T-helper 9 cell (primary cell): ENCODE measurements at places on chromosomes 11 and 22.

DNA sequence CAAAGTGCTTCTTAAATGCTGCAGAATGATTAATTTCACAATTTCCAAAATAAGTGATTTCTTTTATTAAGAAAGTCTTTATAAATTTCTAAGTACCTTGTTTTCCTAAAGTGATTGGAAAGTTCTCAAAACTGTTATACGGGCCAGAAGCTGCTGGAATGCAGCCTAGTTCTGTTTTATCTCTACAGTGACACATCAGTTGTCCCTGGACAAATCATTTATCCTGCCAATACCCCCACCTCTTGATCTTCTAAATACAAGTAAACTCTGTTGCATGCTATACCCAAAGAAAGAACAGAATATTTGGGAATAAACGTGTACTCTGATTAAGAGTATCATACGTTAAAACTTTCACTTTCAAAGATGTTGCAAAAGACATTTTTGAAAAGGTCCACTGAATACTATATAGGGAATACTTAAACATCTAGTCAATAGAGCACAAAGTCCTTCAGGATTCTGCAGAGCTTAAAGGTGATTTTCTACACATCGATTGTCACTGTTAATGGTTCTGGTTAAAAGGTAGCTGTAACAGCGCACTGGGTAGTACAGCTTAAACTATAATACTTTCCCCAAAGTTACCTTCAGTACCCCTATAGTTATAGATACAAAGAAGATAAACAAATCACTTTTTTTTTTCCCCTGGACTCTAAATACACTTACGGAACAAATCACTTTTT is 92.1 kb upstream of the APOA1 start:
- no peak for DNase-seq

GRCh38 chr22:42180349-42180842 is 49.8 kb upstream of the CYP2D6 start:
- peak; percentile 50 for DNase-seq

DNA sequence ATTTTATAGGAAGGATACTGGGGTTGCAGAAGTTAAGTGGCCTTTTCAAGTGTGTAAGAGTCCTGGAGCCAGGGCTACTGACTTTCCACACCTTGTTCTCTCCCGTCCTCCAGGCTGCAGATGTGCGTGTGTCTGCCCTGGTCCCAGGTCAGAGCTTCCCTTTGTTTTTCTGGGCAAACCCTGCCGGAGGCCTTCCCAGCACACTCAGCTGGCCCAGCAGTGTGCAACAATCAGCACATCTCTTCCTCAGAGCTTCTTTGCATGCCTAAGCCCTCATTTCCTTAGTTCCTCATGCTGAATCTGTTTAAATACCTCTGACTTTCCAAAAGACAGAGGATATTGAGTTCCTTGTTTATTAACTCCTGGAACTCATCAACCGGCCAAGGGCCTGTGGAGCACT is 80.6 kb downstream of the KCNJ1 start:
- no peak for DNase-seq

DNA sequence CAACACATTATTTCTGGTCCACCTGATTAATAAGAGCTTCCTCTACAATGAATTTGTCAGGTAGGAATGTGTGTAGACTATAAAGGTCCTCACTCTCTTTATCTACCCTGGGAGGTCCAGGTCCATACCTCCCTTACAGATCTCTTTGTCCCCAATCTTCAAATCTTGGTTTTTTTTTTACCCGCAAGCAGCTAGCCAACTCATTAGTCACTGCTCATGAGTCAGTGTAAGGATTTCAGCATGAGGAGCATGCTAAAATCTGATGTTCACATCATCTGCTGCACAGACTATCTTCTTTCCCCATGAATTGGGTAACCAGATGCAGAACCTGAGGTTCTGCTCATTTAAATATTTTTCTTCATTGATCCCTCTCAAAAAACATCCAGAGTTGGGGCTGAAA is 397.0 kb upstream of the ISX start:
- DNase-seq = no peak

DNA sequence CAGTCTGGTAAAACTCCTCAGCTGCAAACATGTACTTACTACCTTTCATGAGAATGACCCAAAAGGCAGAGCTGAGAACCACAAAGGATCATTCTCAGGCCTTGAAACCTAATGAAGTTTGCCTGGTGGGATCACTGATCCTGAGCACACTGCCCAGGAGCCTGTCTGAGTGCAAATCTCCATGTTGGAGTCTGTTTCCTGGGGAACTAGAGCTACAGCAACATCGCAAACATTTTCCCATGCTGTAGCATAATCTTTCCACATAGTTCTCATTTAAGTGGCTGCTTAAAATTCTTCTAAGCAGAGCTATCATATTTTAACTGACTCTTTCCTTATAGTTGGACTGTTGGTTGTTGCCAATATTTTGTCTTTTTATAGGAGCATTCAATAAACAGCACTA is 58.5 kb downstream of the GUCY1A2 start:
- no peak for DNase-seq
